ENCODE measurements at places on chromosomes 2 and 18. TPM values are rescaled to one million over a fixed set of nuclear protein-coding genes. Genes with fewer than 3 reads are reported as not detected.

DNA sequence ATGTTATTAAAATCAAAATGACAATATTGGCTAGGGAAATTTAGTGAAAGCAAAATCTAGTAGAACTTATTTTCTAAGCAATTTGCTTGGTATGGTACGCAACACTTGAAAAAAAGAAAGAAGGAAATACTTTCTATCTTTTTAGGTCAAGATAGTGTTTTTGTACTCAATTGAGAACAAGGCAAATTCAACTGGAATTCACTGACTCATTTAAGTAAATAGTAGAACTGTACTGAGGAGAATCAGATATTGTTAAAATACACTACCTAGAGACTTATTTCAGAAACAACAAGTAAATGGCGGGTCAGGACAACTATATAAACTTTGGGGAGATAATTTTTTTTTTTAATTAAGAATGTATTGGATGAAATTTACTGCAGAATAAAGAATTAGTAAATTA lies 18.9 kb downstream of the ZRANB3 start:
- no peak for DNase-seq

GRCh38 chr2:168801961-168802858 lies at the start of gene NOSTRIN:
NOSTRIN (plus strand) TSS chr2:168802637; CDS start chr2:168802647, 10 bp downstream.
- no peak for DNase-seq

GRCh38 chr2:186697536-186697935 lies 3.7 kb downstream of the FAM171B start:
- DNase-seq = no peak

GRCh38 chr2:159379181-159379580 lies 92.7 kb upstream of the WDSUB1 start:
- no peak for DNase-seq

DNA sequence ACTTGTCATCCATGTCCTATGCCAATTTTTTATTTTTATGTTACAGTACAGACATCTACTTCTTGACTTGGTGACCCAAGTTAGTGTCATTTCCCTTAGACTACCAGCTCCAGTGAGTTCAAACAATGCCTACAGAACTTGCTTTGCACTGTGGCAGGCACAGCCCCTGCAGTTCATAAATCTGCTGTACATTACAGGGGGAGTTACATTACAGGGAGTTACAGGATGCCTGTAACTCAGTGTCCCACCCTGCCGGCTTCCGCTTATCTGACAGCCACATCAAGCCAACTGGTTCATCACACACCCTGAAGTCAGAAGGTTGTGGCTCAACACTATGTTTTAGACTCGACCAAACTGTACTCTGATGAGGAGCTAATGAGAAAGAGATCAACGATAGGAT lies 7.8 kb upstream of the NPAS2 start:
- DNase-seq = no peak

The LYG1 gene
- polyA plus RNA-seq = 2.4 TPM

All from hindlimb muscle (tissue), 1 donor.